ENCODE measurements at places on chromosomes 13 and 19.

- DNase-seq, result no peak
Observed at GRCh38 chr19:30402436-30403202, 30.4 kb downstream of the ZNF536 start.

DNA sequence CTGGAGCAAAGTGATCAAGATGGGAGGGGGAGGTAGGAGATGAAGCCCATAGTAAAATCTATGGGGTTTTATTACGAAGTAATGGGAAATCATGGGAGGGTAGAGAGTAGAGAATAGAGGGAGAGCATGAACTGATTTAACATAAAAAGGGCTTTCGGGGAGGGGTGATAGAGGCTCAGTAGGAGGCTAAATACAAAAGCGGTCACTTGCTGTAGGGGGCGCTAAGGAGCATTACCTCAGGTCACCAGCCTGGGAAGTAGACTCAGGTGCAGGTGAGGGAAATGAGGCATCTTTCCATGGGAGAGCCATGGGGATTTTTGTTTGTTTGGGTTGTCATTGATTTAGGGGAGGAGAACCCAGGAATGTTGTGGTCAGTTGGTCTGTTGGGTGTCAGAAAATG is 14.1 kb downstream of the KRTDAP start:
- DNase-seq, result no peak

DNA sequence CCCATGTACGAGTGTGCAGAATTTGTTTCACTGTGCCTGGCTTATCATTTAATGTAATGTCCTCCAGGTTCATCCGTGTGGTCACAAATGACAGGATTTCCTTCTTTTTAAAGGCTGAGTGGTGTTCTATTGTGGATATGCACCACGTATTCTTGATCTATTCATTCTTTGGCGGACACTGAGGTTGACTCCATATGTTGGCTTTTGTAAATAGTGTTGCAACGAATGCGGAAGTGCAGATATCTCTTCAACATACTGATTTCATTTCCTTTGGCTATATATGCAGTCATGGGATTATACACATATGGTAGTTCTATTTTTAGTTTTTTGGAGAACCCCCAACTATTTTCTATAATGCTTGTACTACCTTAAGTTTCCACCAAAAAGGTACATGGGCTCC is 13.0 kb downstream of the OR7A5 start:
- DNase-seq, result no peak

- DNase-seq, result no peak
Observed at GRCh38 chr19:13732337-13732736, 32.0 kb upstream of the MRI1 start.

GRCh38 chr19:10334588-10335351 is 1.4 kb upstream of the RAVER1 start:
- DNase-seq, result no peak

DNA sequence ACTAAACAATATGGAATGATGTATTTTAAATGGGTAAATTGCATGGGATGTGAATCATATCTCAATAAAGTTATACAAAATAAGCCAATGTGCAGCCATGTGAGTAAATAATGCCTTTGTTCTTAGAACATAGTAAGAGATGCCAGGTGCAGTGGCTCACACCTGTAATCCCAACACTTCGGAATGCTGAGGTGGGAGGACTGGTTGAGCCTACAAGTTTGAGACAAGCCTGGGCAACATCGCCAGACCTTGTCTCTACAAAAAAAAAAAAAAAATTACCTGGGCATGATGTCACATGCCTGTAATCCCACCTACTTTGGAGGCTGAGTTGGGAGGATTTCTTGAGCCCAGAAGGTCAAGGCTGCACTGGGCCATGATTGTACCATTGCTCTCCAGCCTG is 230.7 kb downstream of the RFC3 start:
- DNase-seq, result no peak

DNA sequence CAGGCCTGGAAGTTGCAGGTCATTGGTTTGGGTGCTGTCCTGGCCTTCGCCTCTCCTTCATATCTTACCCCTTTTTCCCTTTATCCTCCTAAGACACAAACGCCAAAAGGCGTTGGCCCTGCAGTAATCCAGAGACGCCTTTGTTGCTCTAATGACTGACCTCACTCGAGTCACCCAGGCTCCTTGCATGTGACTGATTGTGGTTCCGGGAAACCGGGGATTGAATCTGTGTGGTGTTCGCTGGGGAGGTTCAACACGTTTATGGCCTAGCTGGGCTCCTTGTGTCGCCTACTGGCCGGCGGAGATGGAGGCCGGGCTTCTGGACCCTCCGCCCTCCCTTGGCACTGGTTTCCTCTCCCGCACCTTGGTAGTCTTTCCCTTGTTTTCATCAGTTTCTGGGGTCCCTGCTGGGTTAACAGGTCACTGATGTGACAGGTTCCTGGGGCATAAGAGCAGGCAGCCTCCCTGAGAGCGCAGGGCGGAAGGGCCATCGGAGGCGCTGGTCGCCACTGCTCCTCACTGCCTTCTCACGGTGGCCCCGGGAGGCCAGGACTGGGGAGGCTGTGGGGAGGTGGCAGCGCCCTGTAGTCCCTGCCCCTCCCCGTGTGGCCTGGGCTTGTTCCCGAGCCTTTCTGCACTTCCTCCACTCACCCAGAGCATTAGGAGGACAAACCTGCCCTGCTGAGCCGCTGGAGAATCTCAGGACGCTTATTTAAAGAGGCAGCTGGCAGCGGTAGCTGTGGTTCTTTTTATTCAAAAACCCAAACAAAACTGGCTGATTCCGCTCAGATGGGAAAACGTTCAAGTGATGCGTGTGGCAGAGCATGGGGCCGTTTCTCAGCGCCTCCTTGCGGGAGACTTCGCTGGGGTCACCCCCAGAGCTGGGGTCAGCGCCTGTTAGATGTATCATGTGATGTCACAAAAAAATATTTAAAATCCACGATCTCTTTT is 18.1 kb upstream of the NDUFS7 start:
- no peak for DNase-seq

DNA sequence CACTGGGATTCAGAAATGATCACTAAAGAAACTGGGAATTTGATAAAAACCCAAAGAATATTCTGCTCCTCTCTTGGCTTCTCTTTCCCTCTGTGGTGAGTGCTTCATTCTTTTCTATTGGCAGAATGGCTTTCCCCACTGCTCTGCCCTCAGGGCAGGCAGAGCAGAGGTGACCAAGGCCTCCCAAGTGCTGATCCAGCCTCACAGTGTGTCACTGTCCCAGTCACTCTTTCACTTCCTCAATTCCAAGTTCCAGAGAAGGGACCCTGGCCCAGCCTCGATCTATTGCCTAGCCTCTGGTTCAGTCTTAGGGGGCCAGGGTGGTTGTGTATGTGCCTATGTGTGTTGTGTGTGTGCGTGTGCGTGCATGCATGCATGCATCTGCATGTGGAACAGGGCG is 180.6 kb upstream of the TMTC4 start:
- DNase-seq, result no peak

DNA sequence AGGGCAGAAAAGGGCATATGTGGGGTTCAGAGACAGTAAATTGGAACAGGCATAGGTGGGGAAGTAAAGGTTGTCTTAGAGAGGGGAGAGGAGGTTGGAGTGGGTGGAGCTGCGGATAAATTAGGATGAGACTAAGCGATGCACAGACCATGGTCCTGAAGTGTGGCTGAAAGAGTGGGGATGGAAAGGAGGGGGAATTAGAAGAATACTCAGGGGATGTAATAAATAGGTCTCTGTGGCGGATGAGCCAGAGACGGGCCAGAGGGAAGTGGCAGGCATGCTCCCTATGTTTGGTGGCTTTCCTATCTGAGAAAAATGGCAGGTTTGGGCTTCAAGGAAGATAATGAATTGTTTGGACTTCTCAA is 123.4 kb downstream of the OLFM4 start:
- DNase-seq, result no peak

DNA sequence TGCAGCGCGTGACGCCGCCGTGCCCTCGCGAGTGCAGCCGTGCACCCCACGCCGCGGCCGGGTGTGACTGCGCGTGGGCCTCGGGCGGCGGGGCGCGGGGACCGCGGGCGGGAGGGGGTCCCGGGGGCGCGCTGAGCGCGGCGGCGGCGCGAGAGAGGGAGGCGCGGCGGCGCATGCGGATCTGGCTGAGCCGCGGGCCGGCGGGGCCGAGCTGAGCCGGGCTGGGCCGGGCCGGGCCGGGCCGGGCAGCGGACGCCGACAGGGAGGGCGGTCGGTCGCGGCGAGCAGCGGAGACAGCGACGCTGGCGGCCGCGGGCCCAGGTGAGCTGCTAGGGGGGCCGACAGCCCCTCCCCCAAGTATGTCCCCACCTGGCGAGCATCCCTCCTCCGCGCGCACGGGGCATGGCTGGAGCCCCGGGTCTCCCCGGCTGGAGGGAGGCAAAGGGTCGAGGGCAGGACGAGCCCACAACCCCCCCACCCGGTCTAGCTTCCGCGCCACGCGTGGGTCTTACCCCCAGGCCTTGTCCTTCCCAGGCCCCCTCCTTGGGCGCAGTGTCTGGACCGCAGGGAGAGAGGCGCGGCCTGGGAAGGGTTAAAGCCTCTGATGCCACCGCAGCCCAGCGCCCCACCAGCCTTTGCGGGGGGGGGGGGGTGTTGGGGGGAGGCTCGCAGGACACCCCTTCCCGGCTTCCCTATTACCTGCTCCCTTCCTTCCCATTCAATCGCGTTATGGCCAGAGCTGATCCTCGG is at the start of gene SPTBN4:
Gene SPTBN4 (plus strand): TSS at position 17 of the 750 bp plus-strand sequence. CDS start 5,621 bp downstream, outside the sequence.
- DNase-seq, result no peak

DNA sequence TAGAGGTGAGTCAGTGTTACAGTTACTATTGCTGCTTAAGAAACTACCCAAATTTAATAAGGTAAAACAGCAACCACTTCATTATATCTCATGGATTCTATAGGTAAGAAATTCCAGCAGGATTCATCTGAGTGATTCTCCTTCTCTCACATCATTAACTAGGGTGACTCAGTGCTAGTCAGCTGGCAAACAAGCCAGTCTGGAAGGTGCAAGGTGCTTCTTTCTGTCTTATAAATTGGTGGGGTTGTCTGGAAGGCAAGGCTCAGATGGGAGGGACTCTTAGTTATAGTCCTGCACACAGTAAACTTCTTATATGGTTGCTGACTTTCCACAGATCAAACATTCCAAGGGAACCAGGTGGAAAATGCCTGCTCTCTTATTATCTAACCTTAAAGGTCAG is 484.5 kb downstream of the GPC5 start:
- no peak for DNase-seq

GRCh38 chr19:41689993-41690800 is 2.1 kb upstream of the CEACAM7 start:
- no peak for DNase-seq

- no peak for DNase-seq
Observed at GRCh38 chr13:29934531-29935308, 84.3 kb upstream of the UBL3 start.

DNA sequence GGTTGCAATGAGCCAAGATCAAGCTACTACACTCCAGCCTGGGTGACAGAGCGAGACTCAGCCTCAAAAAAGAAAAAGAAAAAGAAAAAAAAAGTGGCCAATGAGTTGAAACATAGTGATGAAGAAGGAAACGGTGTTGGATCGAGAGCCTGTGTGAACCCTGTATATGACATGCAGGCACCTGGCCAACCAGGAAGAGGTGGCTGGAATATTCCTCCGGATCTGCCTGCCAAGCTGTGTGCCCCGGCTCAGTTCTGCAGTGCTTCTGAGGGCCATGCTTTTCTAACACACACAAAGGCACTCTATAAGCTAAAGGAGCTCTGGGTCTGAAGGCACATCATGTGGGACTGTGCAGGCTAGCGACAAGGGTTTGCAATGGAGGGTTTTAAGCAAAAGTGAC is 3.7 kb upstream of the ZNF444 start:
- no peak for DNase-seq

DNA sequence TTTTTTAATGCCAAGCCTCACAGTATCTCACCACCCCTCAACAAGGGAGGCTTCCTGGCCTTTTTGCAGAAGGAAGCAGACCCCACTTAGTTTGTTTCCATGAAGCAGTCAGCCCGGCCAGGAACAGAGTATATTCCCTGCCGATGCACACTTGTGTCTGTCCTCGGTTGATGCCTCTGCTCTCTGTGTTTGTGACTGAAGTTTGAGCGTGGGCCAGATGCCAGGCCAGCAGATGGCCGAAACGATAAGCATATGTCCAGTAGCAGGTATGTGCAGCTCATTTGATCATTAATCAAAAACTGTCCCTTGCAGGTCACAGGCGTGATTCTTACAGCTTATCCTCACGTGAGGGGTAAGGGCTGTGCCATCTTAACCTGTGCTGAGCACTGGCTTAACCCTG is 144.0 kb downstream of the IRS2 start:
- no peak for DNase-seq

- DNase-seq, result no peak
Observed at GRCh38 chr13:50128428-50128931, 113.2 kb downstream of the KCNRG start.

DNA sequence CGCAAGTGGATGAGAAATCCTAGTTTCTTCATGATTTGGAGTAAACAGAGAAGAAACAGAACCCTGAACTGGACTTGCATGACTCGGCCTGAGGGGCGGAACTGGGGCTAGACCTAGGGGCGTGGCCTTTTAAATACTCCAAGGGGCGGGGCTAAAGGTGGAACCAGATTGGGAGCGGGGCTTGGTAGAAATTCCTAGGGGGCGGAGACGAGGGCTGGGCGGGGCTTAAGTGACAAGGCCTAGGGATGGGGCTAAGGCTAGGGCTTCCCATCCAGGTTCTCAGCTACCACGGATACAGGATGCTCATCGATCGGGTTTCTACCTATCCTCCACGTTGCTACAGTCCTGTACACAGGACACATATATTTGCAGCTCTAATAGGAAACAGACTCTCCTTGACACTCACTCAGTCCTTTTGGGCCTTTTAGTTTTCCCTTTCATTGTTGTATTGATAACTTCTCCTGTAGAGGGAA is 372 bp upstream of the ZNF699 start:
- no peak for DNase-seq

DNA sequence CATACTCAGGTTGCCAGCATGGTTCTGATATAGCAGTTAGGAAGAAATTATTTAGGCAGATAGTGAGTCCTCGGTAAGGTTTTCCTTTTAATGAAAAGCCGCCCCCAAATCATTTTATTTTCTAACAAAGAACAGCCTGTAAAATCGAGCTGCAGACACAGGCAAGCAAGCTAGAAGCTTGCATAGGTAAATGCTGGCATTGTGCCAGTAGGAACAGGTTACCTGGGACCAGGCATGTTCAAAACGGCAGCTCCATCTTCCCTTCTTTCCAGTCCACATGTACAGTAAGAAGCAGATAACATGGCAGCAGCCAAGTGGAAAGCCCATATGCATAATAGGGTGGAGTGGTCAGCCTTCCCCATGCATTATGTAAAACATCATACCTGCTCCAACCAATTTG is 71.1 kb downstream of the UGGT2 start:
- no peak for DNase-seq

DNA sequence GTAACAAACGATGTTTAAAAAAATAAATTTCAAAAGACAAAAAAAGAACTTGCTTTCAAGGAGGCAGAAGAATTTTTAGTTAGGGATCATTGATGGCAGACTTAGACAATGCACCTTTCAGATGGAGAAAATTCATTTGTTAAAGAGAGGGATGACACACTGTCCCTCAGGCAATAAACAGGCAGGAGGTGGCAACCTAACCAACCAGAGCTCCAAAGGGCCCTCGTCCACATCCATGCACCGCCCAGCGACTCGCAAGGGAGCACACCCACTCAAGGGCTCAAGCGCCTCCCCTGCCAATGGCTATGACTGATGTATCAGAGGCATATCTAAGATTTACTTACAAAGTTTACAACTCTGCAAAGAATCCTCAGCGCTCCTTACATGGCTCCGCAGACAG is 81.9 kb downstream of the TUBGCP3 start:
- no peak for DNase-seq
